ENCODE measurements at places on chromosomes 4 and X.

DNA sequence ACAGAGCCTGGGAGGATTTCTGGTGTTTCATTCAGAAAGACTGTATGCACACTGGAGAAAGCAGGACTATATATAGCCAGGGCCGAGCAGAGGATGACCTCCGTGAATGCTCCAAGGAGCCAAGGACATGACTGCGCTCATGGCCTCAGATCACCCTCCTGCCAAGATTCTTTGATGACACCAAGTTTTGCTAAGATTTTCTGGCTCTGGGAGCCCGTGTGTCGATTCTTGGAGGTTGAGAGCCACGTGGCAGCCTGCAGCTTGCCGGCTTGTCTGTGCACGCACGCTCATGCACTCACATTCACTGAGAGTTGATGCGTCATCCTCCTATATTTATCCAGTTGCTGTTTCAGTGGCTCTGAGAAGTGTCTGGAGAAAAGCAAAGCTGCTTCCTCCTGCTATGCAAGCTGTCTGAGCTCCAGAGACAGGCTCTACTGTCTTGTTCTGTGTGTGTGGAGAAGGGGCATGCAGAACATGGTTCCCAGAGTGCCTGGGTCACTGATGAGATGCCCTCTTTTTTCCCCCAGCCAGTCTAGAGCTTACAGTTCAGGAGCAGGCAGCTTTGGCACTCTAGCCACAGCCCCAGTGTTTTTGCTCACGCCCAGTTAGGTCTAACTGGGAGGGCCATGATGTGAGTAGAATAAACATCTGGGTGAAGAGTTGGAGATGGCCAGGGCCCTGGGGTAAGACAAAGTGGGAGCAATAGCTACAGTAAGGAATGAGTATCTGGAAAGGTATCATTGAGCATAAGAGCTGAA is 64.9 kb upstream of the SCOC start:
- no peak for DNase-seq

DNA sequence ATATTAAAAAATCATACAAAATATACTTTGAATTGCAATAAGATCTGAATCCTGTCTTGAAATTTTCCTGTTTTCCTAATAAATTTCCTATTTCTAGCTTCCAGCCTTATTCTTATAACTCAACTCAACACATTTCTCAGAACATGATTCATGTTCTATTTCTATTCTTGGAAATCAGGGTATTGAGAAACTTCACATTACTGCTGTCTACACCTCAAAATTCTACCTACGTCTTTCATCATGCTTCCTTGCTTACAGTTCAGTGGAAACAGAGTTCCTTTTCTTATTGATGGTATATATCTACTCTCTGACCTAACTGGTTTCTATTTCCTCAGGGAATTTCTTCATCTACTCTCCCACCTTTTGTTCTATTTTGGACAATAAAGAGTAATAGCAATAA is 2139.0 kb downstream of the ARAP2 start:
- DNase-seq, result no peak

- no peak for DNase-seq
Observed at GRCh38 chr4:86894455-86894854, 2.2 kb upstream of the C4orf36 start.

DNA sequence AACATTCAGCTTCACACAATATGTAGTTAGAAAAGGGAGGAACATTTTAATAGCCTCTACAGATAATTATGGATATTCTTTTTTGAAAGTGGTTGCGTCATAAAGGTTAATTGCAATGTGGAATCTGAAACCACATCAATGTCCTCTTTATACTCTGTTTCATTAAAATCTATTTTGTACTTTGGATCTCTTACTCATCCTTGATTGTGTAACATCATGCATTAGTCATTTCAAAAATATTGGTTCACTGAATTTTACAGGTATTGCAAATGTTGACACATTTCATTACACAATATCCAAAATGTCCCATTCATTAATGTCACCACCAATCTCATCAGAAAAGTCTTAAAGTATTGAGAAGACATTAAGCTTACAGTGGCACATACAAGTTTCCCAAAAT is 62.7 kb upstream of the USP9X start:
- DNase-seq, result no peak

DNA sequence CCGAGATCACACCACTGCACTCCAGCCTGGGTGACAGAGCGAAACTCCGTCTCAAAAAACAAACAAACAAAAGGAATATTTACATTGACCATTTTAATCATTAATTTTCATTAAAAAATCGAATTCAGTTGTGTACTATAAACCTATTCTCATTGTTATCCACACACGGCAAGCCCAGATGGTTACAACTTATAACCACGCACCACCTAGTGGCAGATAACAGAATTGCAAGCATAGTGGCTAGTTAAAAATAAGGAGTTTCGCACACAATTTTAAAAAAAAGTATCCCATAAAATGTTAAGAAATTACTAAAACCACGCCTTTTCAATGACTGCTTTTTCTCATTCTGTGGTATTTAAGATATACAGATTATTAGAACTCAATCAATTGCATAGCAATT is 25.4 kb downstream of the MBNL3 start:
- DNase-seq, result no peak

GRCh38 chr4:4477796-4478195 is 64.1 kb downstream of the STX18 start:
- DNase-seq, result no peak

DNA sequence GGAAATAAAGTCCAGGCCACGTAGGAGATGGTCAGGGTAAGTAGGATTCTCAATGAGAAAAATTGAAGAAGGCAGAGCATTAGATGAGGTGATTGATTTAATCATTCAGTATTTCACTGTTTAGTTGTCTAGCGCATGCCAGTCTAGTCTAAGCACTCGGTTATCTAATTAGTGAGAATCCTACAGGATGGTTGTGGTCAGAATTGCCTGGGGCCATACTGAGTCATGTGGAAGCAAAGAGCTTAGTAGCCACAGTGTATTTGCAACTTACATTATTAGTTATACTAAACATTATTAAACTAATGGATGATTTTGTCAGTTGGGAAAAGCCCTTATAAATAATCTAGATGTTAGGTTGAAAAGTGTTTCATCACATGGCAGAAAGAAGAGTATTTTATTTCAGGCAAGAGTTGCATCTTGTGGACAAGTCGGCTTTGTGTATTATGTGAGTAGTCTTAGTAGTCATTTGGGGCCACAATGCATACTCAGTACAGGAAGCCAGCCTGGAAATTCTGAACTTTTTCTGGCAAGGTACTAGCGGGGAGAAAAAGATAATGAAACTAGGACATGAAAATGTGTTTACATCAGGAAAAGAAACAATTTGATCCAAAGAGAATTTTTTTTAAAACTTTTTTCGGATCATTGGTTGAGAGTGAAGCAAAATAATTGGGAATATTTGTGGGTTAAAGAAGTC is 31.9 kb downstream of the CPEB2 start:
- DNase-seq, result no peak

- no peak for DNase-seq
Observed at GRCh38 chr4:174528226-174528625, 5.9 kb upstream of the HPGD start.

- DNase-seq, result no peak
Observed at GRCh38 chr4:99855678-99856077, 38.5 kb downstream of the LAMTOR3 start.

GRCh38 chr4:184028561-184029374 is 123.7 kb downstream of the STOX2 start:
- DNase-seq, result no peak
